ENCODE measurements at places on chromosomes 6 and 20.

DNA sequence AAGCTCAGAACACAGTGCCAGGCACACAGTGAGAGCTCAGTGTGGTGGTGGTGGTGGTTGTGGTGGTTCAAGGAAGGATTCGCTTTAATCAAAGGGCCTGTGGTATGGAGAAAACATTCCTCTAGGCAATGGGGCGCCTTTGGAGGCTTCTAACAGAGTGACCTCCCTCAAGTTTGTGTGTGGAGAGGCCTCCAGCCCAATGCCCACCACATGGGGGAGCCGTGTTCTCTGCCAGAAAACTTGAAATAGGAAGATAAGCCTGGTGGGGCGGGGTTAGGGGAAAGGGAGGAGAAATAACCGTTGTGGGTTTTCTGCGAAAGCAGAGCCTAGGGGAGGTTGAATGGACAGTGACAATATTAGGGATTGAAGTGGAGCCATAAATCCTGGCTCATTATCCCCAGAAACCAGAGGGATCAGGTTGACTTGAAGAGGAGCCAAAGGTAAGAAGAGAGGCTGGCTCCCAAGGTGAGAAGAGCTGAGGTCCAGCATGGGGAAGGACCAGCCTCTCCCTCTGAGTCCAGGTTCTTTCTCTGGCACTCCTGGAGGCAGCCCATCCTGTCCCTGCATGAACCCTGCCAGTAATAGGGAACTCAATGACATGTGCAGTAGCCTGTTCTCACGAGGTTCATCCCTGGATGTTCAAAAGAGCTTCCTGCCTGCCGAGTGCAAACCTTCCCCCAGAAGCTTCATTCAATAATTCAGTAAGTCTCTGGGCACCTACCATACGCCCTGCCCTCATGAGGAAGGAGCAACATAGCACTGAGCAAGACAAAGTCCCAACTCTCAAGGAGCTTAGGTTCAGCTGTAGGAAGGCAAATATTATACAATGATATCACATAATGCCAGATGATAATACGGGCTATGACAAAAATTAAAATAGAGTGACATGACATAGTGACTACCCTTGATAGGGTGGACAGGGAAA, 51.4 kb downstream of the TGM2 start:
- DNase-seq = no peak

DNA sequence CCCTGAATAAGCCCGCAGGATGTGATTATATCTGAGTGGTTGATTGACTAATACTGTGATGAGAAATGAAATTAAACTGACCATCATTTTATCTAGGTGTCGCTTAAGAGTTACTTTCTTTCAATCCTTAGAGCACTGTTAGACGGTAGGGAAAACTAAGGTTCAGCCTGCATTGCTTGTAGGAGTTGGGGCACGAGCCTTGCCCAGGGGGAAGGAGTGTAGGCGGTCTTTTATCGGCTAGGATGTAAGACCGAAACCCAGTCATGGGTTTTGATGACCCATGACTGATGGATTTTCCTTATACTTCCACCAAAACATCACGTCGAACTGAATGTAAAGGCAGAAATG, 392 bp upstream of the TASP1 start:
- no peak for DNase-seq

DNA sequence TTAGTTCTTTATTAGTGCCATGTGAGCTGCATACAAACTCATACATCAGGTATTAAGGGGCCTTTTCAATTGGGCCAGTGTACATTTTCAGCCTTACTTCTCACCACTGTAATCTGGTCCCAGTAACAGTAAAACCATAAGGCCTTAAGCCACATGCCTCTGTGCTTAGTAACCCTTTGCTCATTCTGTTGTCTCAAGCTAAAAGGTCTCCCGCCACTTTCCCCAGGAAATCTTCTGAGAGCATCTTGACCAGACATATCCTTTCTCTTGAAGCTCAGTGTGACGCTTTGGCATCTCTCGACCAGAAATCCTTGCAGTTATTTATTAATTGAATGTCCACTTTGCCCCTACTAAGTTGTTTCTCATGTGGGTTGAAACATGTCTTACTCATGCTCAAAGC, 68.0 kb downstream of the CYP39A1 start:
- no peak for DNase-seq

DNA sequence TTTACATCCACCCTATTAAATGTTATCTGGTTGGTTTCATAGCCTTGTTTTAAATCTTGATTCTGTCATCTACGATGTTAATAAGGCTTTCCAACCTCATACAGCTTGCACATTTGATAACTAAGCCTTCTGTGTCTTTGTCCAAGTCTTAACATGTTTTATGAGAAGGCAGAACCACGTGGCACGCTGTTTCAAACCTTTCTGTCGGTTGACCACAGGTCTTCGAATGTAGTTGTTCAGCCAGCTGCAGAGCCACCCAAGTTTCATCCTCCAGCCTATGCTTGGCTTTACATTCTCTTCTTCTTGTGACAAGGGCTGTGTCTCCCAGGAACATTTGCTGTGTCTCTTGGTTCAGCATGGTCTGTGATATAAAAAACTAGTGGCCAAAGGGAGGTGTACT, 15.7 kb upstream of the SGK2 start:
- no peak for DNase-seq

- no peak for DNase-seq
Measured at GRCh38 chr6:90039911-90040310, 145.6 kb downstream of the GJA10 start.

GRCh38 chr6:100488244-100488643, 23.5 kb upstream of the SIM1 start:
- DNase-seq = no peak

DNA sequence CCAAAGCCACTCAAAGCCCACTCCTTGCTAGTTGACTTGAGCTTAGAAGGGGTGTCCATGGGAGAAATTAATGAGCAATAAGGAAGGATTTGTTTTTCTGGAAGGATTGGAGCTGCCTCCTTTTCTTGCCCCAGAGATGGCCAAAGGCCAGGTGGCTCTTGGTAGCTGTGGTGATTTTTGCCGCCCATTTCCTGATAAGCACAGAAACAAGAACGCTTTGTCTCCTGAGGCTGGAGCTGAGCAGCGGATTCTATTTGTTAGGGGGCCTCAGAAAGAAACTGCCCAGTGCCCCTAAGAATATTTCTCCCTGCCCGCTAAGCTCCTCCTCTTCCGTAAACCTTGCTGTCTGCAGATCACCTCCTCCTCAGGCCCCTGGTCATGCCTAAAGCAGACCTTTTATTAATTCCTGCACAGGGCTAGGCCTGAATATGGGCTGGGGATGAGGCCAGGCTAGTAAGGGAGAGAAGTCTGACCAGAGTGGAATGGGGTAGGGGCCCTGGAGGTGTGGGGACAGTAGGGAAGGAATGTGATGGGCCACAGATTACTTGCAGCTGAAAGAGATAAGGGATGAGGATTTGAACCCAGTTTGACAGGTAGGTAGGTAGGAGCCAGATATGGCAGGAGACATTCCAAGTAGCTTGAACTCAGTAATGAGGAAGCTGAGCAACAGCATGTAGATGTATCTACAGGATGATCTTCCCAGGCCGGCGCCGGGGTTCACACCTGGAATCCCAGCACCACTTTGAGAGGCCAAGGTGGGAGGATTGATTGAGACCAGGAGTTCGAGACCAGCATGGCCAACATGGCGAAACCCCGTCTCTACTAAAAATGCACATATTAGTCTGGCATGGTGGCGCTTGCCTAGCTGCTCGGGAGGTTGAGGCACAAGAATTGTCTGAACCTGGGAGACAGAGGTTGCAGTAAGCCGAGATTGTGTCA, 71.2 kb upstream of the NAA20 start:
- no peak for DNase-seq

DNA sequence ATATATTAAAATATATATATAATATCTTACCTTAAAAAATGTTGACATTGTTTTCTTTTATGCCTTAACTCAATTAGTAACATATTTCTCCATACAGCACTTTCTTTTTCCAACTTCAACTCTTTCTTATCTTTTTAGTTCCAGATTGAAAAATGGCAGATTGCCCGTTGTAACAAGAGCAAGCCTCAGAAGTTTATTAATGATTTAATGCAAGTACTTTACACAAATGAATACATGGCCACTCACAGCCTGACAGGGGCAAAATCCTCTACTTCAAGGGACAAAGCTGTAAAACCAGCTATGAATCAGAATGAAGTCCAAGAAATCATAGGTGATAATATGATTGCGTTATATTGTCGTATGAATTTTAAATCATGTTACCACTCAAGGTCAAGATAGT, 29.4 kb upstream of the KIAA1586 start:
- no peak for DNase-seq

DNA sequence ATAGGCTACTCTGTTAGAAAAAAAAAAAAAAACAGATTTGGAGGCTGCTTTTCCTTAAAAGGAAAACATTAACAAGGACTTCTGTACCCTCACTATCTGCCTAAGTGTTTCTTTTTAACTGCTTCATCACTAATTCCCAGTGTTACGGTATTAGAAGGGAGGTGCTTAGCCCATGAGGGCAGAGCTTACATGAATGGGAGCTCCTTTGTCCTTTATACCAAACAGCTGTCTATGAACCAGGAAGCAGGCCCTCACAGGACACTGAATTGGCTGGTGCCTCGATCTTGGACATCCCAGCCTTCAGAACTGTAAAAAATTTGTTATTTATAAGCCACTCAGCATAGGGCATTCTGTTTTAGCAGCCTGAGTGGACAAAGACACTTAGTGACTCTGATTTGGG, 215.6 kb upstream of the NRSN1 start:
- no peak for DNase-seq

DNA sequence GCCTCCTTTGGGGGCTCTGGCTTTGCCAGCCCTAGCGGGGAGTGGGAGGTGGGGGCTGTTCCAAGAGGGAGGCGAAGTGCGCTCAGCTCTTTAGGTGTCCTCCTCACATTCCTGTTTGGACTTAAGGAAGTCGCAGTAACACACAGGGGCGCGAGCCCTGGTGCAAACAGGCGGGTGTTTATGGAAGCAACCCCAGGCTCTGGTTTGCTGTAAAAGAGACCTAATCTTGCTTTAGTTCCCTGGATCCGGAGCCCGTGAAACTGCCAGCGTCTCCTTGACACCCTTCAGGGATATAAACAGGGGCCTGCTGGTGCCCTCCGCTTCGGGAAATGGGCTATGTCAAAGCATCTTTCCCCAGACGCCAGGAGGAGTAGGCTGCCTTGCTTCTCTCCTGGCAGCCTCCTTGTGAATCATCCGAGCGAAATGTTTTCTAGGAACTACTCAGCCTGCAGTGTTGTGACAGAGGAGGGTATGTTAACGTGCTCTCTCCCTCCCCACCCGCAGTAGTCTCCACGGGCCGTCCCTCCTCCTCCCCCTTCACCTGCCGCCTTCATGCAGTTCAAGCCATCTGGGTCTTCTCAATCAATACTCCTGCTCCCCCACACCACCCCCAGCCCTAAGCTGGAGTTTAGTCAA, 168.0 kb upstream of the LRFN2 start:
- DNase-seq = no peak

- DNase-seq = no peak
Measured at GRCh38 chr6:144055121-144055931, 40.0 kb downstream of the SF3B5 start.

GRCh38 chr6:112040956-112041355, 12.9 kb upstream of the CCN6 start:
- DNase-seq = no peak

DNA sequence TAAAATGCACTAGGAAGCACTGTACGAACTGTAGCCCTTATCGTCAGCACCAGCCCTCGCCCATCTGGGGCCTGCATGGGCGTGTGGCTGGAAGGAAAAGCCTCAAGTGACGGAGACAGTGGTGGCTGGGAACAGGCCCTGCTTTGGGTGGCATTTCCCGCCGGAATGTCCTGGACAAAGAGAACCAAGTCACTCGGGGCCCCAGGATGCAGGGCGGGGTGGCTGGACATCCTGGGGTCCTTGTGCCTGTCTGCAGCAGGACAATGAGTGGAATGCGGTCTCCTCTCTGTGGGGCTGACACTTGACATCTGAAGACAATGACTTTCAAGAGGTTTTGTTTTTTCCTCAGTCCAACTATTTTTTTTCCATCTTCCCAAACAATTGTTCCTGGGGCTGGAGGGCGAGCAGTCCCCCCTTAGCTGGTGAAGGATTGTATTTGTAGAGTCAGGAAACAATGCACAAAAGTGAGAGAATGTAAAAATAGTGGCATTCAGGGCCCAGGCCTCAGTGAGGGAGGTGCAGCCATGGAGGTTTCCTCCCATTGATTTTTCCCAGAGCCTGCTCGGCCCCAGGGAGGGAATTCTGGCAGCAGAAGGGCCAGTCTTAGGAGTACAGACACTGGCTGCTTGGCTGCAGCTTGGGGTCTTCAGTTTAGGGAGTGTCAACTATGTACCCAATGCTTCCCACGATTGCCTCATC, 64.4 kb downstream of the PREX1 start:
- DNase-seq = no peak

- DNase-seq = no peak
Measured at GRCh38 chr6:14455876-14456648, 338.5 kb downstream of the CD83 start.

GRCh38 chr20:61220131-61220530, 31.9 kb upstream of the CDH4 start:
- DNase-seq = no peak

DNA sequence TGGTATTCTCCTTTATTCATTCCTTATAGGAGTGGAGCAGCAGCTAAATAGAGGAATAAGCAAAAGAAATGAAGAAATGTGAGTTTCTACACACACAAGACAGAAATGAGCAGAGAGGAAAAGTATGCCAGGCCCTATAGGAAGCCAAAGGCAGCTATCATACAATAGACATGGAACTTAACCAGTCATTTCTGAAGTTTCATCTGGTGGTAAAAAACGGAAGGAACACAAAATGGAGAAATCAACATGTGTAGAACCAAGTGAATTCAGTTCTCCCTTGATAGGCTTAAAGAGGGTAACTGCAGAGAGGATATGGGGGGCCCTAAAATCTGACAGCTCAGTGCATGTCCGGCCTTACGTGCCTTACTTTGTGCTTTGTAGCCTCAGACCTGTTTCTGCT, 44.6 kb downstream of the TSBP1 start:
- no peak for DNase-seq

DNA sequence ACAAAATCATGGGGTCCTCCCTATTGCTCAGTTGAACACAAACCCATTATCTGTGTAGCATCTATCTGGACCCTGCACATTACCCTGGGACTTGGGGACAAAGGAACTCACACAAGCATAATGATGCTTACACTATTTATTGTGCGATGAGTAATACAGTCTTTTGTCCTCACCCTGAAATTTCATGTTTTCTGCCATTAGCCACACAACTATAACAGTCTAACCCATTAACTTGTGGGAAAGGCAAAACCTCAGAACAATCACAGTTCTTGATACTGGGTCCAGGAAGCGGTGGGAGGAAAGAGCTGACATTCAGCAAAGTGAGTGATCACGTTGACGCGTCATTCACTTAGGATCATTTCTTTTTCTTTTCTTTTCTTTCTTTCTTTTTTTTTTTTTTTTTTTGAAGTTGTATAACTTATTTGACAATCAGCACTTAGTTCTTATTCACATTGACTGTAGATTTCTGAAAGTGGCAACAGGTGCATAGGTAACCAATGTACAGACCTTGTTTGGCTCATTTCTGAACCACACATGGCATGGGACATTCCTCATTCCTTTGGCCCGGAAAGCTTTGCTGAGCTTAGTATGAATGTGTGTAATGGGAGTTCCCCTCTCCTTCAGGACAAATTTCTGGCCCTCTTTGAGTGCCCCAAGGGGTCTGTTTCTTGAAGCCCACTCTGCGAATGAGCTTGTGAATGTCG, 94.8 kb upstream of the CNKSR3 start:
- no peak for DNase-seq

GRCh38 chr6:14415452-14415851, 297.9 kb downstream of the CD83 start:
- no peak for DNase-seq

- no peak for DNase-seq
Measured at GRCh38 chr6:132464538-132465256, 48.2 kb downstream of the STX7 start.

- DNase-seq = no peak
Measured at GRCh38 chr6:43428112-43428570, 800 bp downstream of the ABCC10 start.

Measured in stimulated activated CD8-positive, alpha-beta memory T cell treated with anti-CD3 and anti-CD28 coated beads, Interleukin-15, amount 100 ng/mL, for 1 hour (primary cell).